ENCODE measurements at places on chromosomes 3 and 15. TPM values are rescaled to one million over a fixed set of nuclear protein-coding genes. Genes with fewer than 3 reads are reported as not detected.

DNA sequence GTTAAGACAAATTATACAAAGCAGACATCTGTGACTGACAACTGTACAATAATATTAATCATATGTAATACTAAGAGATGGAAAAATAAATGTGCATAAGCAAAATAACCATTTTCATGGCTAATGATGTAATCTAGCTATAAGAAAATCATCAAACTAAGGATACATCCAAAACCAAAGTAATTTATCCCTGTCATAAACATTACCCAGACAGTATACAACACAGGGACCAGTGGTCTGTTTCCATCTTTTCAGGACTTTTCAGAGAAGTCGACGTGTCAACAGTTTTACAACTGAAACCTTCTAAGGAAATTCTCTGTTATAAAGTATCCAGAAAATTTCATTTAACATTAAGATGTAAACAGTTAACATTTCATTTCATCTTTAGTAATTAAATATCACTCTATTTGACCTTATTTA, 11.0 kb downstream of the THBS1 start:
- peak; percentile 16 for DNase-seq

- DNase-seq: no peak
These were observed 69.1 kb downstream of the PROS1 start for GRCh38 chr3:93904568-93904967.

DNA sequence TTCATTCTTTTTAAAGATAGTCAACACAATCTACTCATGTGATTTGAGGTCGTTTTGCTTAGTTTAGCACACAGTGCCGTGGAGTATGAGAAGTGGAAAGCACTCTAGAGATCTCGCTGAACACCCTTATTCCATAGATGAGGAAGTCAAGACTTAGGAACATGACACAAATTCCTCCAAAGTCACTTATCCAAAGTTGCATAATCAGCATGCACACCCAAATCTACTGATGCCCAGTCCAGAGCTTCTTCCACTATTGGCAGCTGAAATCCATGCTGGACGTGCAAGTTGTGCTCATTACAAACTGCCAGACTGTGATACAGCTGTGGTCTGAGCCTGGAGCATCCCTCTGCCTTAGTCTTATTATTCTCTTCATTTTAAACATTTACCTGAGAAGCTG, 83.5 kb upstream of the ZNF280D start:
- DNase-seq: no peak

AHSG gene
- not detected for total RNA-seq

TF gene
- not detected for total RNA-seq

DNA sequence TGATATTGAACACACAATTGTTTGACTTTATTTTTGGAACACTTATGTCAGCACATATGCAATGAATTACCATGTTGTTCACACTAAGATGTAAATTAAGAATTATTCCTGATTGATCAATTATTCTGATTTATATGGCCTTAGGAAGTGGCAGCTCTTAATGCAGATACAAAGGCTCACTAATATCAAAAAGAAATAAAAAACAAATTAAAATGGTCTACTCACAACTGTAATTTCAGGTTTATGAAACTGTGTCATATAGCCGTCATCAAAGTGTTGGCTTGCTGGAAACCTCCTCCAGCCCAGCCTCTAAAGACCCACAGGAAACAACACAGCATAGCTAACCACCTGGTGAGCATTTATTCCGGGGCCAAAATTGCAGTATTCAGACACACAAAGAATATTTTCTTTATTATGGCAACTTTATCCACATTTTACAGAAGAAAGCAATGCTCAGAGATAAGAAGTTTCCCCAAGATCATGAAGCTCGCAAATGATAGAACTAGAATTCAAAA, 33.4 kb downstream of the PDZRN3 start:
- no peak for DNase-seq

GRCh38 chr3:185998136-185998535, 60.3 kb upstream of the TRA2B start:
- DNase-seq: no peak

CPB1 gene
- not detected for total RNA-seq

TIMP4 gene
- total RNA-seq: 0.10 TPM

GRCh38 chr15:69754313-69754712, 301.7 kb downstream of the RPLP1 start:
- DNase-seq: no peak

GRCh38 chr3:66239513-66240123, 18.8 kb downstream of the SLC25A26 start:
- DNase-seq: no peak

- peak; percentile 88 for DNase-seq
These were observed 80.6 kb upstream of the BHLHE40 start for GRCh38 chr3:4898454-4899313.

- DNase-seq: peak; percentile 59
These were observed 61.5 kb downstream of the P3H2 start for GRCh38 chr3:190059242-190059590.

IMPG2 gene
- under 0.01 TPM for total RNA-seq

DNA sequence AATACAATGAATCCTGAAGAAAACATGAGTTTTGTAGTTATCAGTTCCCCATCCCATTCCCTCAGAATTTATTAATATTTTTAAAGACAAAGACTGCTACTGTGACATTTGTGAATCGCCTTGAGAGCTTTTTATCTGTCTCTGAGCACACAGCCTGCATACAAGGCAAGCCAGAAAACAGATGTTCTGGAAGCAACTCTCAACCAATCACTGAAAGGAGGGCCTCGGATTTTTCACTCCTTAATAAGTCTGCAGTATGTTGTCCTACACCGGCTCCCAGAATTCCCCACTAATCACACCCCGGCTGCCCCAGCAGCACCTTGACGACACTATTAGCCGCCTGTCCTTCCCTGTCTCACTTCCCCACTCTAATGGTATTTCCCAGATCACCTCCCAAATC, 138.5 kb downstream of the ZNF621 start:
- no peak for DNase-seq

DNA sequence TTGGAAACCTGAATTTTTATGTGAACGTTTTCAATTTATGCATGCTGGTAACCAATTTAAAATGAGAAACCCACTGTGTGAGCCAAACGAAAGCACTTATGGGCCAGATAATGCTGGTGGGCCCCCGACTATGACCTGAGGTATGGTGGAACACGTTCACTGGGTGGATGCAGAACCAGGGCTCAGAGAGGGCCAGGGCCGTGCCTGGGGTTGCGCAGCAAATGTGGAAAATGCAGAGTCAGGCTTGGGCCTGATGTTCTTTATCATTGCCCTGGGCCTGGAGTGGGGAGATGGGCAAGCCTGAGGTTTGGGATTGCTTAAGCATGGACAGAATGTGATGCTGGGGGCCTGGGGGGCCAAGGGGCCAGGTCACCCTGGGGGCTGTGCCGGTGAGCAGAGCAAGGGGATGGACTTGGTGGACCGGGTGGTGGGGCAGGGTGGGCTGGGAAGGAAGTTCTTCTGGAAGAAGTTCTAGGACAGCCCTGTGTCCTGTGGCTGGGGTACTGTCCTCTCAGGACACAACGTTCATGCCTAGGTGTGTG, 17.9 kb downstream of the FBLN2 start:
- DNase-seq: no peak

FRMD4B gene
- total RNA-seq: 2.6 TPM

ST8SIA2 gene
- 15.1 TPM for total RNA-seq

DNA sequence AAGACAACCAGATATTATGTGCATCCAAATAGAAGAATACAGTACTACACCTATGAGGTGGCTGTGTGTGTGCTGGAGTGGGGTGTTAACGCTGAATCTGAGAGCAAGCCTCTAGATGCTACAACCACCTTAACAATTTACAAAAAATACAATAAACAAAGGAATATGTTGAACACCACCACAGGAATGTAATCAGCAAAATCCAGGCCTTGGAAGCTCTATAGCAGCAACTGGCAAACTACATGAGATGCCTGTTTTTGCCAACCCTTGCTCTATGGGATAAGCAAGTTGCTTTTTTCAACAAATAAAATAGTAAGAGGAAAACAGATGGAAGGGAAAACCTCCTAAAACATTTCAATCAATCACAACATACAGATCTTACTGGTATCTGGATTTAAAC, 23.9 kb downstream of the SLTM start:
- no peak for DNase-seq

DNA sequence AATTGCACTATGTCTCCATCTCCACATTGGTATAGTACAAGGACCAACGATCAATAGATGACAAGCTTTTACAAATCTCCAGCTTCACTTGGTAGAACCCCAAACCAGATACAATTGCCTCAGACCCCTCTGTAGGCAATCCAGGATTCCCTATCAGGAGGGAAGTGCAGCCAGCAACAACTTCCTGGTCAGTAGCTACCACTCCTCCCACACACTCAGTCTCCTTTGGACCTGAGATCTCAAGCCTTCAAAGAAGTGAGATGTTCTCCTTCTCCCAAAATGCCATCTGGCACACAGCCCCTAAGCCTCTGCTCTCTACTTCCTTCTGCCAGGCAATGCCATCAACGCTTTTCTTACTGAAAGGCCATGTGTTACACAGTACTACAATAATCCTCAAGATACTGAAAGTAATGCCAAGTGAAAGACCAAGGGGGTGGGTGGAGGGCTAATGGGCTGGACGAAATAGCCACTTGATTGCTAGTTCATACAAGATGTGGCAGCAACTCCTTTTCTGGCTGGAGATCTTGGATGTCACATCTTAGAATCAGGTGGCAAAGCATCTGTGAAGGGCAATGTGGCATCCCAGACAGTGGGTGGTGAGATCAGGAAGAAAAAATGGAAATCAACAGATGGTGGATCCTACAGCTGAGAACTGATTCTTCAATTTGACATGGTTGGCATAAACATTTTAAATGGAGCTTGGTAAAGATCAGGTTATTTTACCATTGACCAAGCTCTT, 75.3 kb upstream of the ACP3 start:
- DNase-seq: no peak

TEX9 gene
- 5.4 TPM for total RNA-seq

SLTM gene
- total RNA-seq: 70.5 TPM

All from RPMI7951 (cell line).